ENCODE measurements at places on chromosomes 2 and 18. TPM values are rescaled to one million over a fixed set of nuclear protein-coding genes. Genes with fewer than 3 reads are reported as not detected.

VSNL1 gene
- not detected for total RNA-seq

DNA sequence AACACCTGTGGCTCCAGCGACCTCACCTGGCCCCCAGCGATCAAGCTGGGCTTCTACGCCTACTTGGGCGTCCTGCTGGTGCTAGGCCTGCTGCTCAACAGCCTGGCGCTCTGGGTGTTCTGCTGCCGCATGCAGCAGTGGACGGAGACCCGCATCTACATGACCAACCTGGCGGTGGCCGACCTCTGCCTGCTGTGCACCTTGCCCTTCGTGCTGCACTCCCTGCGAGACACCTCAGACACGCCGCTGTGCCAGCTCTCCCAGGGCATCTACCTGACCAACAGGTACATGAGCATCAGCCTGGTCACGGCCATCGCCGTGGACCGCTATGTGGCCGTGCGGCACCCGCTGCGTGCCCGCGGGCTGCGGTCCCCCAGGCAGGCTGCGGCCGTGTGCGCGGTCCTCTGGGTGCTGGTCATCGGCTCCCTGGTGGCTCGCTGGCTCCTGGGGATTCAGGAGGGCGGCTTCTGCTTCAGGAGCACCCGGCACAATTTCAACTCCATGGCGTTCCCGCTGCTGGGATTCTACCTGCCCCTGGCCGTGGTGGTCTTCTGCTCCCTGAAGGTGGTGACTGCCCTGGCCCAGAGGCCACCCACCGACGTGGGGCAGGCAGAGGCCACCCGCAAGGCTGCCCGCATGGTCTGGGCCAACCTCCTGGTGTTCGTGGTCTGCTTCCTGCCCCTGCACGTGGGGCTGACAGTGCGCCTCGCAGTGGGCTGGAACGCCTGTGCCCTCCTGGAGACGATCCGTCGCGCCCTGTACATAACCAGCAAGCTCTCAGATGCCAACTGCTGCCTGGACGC, 4.9 kb downstream of the GPR35 start:
- no peak for DNase-seq

MAP3K19 gene
- total RNA-seq: not detected

TDRD15 gene
- total RNA-seq: not detected

POTEI gene
- total RNA-seq: not detected

DNA sequence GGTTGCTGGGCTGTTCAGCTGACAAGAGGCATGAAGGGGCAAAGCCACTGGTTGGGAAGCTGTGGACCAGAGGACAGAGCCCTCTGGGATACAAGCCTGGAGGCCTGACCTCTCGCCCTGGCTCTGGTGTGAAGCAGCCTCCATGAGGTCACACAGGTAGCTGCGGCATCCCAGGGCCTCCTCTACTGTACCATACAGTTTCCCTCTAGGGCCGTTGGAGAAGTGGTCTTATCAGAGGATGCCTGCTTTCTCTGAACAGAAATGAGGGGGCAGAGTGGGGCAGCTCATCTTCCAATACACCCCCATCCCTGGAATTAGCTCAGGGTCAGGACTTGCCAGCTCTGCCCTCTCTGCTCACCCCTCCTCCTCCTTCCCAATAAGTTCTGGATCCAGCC, 135.1 kb upstream of the SMAD2 start:
- no peak for DNase-seq

- no peak for DNase-seq
Observed at GRCh38 chr18:25237571-25238267, 114.2 kb downstream of the ZNF521 start.

DSG3 gene
- not detected for total RNA-seq

DNA sequence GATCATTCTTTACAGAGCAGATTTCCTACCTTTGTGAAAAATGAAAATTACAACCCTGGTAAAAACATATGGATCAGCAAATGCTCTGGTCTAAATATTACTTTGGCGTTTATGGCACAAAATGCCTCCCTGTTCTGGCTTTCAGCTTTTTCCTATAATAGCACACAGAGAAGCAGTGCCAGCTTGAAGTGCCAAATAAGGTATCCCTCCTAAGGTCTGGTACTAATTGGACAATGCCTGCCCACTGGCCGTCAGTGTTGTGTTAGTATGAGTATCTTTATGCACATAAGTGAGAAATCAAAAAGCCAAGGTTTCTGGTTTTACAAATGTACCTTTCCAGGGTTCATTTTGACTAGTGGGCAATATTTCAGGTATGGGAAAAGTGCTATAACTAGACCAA, 1293.7 kb upstream of the FAM98A start:
- no peak for DNase-seq

PPP4R1 gene
- total RNA-seq: 59.7 TPM

DNA sequence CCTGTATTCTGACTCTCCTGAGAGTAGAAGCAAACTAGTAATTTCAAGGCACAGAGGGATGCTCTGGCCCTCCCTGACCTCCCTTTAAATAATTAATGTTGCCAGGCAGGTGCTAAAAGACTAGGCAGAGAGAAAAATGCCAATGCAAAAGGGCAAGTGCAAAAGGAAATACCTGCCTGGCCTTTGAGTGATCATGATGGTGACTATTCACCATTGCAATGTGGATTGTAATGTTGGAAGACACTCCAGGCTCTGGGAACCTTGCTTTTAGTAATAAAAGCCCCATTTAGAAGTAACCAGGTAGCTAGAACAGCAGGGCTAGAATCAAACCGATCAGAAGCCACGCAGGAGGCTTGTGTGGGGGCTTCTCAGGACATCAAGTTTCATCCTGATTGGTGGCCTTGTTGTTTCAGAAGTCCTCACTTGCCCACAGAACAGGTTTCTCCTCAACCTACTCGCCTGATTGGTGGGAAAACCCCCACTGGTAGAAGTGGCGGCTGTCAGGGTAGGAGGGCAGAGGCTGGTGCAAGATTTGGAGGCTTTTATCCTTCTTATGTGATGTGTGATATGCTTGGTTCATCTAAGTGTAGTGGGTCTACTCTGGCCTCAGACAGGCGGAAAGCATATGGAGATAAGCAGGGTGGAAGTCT, 16.0 kb upstream of the CHRNA1 start:
- DNase-seq: no peak

GRCh38 chr18:50469380-50469781, 90.5 kb upstream of the MAPK4 start:
- DNase-seq: no peak

DNA sequence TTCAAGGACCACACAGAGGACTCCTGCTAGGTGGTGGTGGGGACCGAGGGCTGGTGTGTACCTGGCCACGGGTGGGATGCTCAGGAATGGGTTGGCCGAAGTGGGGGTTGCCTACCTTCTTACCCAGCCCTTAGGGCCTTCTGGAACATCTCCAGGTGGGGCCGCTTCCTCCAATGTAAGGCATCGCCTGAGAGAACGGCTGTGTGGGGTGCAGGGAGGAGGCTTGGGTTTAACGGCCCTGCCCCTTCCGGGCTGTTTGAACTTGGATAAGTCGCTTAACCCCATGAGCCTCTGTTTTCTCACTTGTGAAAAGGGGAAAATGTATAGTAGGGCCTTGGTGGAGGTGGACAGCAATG, 35.0 kb downstream of the EMILIN2 start:
- DNase-seq: no peak

TOGARAM2 gene
- 9.3 TPM for total RNA-seq

TMEM214 gene
- 43.3 TPM for total RNA-seq

GRCh38 chr18:77108001-77108692, 24.4 kb downstream of the MBP start:
- DNase-seq: peak; percentile 39

DNA sequence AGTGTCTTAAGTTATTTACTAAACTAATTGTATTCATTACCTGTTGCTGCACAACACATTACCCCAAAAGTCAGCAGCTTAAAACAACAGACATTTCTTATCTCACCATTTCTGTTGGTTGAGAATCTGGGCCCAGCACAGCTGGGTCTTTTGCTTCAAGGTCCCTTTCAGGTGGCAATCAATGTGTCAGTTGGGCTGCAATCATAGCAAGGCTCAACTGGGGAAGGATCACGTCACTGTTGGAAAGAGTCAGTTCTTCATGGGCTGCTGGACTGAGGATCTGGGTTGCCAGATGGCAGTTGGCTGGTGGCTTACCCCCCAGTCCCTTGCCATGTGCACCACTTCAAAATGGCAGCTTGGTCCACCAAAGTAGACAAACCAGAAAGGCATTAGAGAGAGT, 261.2 kb downstream of the SUCLG1 start:
- DNase-seq: no peak

- DNase-seq: no peak
Observed at GRCh38 chr18:12589448-12589847, 68.5 kb downstream of the SPIRE1 start.

ZNF521 gene
- total RNA-seq: 1.8 TPM

GRCh38 chr2:160658851-160659250, 165.2 kb upstream of the RBMS1 start:
- DNase-seq: no peak

ASB18 gene
- not detected for total RNA-seq

GRCh38 chr2:48279344-48280090, 250.4 kb upstream of the STON1 start:
- DNase-seq: no peak

ICOS gene
- 195 TPM for total RNA-seq

DNA sequence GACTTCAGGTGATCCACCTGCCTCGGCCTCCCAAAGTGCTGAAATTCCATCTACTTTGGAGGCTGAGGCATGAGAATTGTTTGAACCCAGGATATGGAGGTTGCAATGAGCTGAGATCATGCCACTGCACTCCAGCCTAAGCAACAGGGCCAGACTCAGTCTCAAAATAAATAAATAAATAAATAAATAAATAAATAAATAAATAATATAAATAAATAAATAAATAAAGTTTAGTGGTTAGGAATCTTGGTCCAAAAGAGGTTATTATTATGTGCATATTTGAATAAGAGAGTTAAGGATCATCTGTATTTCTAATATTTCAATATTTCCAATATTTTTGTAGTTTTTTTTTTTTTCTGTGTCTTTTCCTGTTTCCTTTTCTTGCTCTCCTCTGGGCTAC, 90.8 kb downstream of the HS6ST1 start:
- no peak for DNase-seq

GPBAR1 gene
- total RNA-seq: 1.2 TPM

DNA sequence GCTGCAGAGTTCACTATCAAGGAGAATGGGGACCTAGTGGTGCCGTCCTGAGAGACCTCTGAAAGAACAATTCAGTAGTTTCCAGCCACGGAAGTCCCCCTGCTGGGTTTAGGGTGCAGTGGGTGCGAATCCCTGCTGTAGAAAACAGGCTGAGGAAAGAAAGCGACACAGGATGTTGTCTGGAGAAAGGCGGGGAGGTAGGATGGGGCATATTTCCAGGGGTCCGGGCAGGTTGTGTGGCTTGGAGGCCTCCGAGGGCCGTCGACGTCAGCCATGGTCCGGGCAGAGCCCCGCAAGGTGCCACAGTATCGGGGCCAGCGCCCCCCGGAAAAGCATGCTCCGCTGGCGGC, 807 bp upstream of the CREB1 start:
- peak; percentile 69 for DNase-seq

DNA sequence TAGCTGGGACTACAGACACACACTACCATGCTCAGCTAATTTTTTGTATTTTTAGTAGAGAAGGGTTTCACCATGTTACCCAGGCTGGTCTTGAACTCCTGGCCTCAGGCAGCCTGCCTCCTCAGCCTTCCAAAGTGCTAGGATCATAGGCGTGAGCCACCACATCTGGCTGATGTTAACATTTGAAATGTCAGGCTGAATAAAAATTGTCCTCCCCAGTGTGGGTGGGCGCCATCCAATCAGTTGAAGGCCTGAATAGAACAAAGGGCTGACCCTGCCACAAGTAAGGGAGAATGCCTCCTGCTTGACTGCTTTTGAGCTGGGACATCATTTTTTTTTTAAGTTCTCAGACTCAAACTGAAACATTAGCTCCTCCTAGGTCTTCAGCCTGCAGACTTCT, 21.0 kb upstream of the RHOB start:
- DNase-seq: no peak

- no peak for DNase-seq
Observed at GRCh38 chr18:2826581-2826980, 20.2 kb upstream of the EMILIN2 start.

DNA sequence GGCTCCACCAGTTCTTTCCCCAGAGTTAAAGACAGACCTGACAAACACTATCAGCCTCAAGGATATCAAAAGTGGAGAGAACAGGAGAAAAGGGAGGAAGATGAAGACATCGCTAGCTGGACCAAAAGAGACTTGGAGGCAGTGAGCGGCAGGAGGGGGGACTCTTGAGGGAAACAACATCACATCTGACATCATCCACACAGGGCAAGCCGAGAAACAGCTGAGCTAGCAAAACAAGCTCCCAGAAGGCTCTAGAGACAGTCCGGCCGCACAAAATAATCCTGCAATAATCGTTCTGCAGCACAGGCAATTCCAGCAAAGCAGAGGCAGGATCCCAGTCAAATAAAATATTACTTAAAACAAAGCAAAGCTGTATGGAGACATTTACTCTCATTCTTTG, 239.8 kb downstream of the EN1 start:
- DNase-seq: no peak

DNA sequence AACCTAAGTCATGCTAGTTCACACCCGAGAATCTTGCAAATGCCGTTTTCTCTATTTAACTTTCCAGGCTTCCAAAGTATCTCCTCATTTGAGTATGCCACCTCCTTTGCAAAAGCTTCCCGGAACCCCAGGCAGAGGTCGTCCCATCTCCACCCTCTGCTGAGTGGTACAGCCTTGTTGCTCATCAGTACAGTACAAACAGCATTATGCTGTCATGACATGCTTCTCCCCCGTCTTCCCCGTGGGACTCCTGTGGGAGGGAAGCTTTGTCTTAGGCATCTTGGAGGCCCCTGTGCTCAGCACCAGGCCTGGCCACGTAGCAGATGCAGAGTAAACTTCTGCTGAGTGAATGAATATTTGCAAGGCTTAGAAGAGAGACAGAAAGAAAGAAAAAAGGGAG, 102.7 kb downstream of the CDCA7 start:
- DNase-seq: no peak

DNA sequence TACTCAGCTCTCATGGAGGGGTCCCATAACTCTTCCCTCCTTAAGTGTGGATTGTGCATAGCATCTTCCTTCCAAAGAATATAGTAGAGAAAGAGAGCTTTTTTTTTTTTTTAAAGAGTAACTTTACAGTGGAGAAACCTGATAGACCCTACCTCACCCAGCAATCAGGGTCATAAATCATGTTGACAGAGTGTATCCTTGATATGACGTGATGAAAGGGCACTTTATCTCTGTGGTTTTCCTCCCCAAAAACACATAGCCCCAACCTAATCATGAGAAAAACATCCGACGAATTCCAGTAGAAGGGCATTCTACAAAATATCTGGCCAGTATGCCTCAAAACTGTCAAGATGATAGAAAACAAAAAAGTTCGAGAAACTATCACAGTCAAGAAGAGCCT, 29.5 kb upstream of the MEIS1 start:
- no peak for DNase-seq

- no peak for DNase-seq
Observed at GRCh38 chr2:24820175-24820513, 26.9 kb downstream of the CENPO start.

- no peak for DNase-seq
Observed at GRCh38 chr2:191687867-191688266, 9.9 kb downstream of the NABP1 start.

DSC1 gene
- not detected for total RNA-seq

SMC6 gene
- 34.4 TPM for total RNA-seq

GRCh38 chr2:239465017-239466001, 64.5 kb upstream of the HDAC4 start:
- DNase-seq: no peak

TMEM237 gene
- 6.5 TPM for total RNA-seq
